Neuronal stem cell (in vitro differentiated cells): ENCODE measurements at places on chromosomes 16 and 17.
A peak's percentile ranks its signal among the peaks of the same experiment; 100 is the strongest.

DNA sequence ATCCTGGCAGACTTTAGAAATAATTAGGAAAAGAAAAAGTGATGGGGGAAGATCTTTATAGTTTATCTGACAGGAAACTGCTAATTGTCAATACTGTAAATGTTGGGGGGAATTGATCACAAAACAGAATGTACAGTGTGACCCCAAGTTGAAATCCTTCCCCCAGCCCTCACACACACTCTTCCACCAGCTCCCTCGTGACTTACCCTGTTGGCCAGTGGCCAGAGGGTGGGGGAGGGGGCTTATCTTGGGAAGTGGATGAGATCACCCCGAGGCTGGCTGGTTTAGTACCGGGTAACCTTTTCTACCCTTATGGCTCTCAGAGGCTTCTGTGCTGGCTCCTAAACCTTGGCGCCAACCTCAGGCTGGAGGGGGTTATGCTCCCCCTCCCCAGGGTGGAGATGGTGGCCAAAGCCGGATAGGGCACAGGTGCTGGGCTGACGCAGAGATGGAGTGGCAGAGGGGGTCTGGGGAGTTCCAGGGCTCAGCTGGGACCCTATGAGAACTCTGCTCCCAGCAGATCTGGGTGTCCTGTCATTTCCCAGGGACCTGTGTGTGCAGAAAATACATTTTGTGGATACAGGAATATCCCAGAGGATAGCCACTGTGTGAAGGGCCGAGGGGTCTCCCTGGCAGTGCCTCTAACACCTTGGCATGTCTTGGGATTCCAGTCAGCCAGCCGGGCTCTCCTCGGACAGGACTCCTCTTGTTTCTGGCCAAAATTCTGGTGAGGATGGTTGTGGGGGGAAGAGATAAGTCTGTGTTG lies 18.6 kb downstream of the CDH16 start:
- H3K27me3 ChIP-seq, result no peaks in the 10 kb centered on the region
- no peak overlapping the region for H3K27ac ChIP-seq
- DNase-seq, result no peak
- no peaks in the 10 kb centered on the region for H3K36me3 ChIP-seq

DNA sequence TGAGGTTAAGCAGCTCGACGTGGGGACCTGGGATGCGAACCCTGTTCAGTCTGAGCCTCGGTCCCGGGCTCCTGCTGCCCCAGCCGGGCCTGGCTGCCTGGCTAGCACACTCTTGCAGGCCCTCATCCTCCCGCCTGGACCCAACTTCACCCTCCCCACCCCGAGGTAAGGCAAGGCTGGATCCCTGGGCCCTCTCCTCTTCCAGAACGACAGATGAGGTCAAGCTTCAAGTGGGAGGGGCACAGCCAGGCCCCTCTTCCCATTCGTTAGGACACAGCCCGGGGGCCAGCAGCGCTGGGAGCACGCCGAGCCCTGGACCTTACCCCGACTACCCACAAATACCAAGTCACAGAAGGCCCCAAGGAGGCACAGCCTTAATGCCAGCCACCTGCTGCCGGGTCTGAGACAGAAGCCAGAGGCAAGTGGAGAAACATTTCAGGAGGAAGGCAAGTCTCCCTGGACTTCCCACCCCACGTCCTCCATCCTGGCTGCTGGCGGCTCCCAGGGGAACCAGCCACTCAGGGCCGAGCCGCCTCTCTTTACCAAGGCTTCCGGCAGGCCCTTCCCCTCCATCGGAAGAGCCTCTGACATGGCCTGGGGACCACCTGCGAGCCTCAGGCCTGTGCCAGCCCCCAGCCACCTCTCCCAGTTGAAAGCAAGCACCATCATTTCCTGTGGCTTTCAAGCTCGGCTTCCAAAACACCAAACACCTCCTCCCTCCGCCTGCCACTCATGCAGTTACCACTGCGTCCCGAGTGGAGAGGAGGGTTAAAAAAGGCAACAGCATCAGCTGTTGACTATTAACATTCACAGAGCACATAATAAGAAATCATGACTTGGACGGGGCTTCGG lies 59.9 kb downstream of the RPH3AL start:
- peaks cover 16% of the 10 kb centered on the region for H3K4me1 ChIP-seq
- H3K4me3 ChIP-seq, result no peak overlapping the region
- H3K27me3 ChIP-seq, result no peaks in the 10 kb centered on the region
- no peaks in the 10 kb centered on the region for H3K36me3 ChIP-seq
- no peak for DNase-seq
- no peak overlapping the region for H3K27ac ChIP-seq

- no peak overlapping the region for H3K27ac ChIP-seq
- H3K36me3 ChIP-seq, result peaks cover 88% of the 10 kb centered on the region
Observed at GRCh38 chr16:30666681-30667080, 8.4 kb downstream of the FBRS start.

- no peak for DNase-seq
- peaks cover 3% of the 10 kb centered on the region for H3K4me1 ChIP-seq
- H3K4me3 ChIP-seq, result no peak overlapping the region
- no peak overlapping the region for H3K27ac ChIP-seq
Observed at GRCh38 chr17:33243732-33244131, 49.4 kb downstream of the ASIC2 start.

GRCh38 chr17:50568659-50569058 lies 8.1 kb downstream of the CACNA1G start:
- peaks cover 47% of the 10 kb centered on the region for H3K4me1 ChIP-seq
- no peak overlapping the region for H3K4me3 ChIP-seq
- DNase-seq, result no peak
- H3K27me3 ChIP-seq, result peaks cover 5% of the 10 kb centered on the region

- no peak overlapping the region for H3K27ac ChIP-seq
- peaks cover 5% of the 10 kb centered on the region for H3K4me1 ChIP-seq
- no peaks in the 10 kb centered on the region for H3K36me3 ChIP-seq
- no peaks in the 10 kb centered on the region for H3K27me3 ChIP-seq
- no peak overlapping the region for H3K4me3 ChIP-seq
- no peak for DNase-seq
Observed at GRCh38 chr17:3976675-3977171, 12.5 kb upstream of the ATP2A3 start.

- no peaks in the 10 kb centered on the region for H3K27me3 ChIP-seq
- H3K27ac ChIP-seq, result no peak overlapping the region
- no peak for DNase-seq
- H3K4me1 ChIP-seq, result peaks cover 2% of the 10 kb centered on the region
- H3K4me3 ChIP-seq, result no peak overlapping the region
Observed at GRCh38 chr16:11403534-11403795, 58.2 kb downstream of the RMI2 start.

GRCh38 chr17:3318336-3318735 lies 20.2 kb upstream of the OR3A1 start:
- no peaks in the 10 kb centered on the region for H3K36me3 ChIP-seq
- H3K27ac ChIP-seq, result peak overlapping the region; percentile 74
- no peaks in the 10 kb centered on the region for H3K4me1 ChIP-seq
- no peak overlapping the region for H3K4me3 ChIP-seq

DNA sequence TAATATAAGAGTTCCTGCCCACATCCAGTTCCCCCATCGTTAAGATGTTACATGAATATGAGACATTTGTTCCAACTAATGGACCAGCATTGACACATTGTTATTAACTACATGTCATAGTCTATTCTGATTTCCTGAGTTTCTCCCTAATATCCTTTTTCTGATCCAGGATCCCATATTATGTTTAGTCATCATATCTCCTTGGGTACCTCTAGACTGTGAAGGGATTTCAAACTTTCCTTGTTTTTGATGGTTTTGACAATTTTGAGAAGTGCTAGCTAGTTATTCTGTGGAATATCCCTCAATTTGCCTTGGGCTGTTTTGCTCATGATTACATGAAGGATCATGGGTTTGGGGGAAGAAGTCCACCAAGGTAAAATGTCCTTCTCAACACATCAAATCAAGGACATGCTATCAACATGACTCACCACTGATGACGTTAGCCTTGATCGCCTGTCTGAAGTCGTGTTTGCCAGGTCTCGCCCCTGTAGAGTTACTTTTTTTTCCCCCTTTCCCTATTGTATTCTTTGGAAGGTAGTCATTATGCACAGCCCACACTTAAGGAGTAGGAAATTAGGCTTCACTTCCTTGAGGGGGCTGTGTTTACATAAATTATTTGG lies 42.5 kb downstream of the CACNG3 start:
- DNase-seq, result no peak
- H3K36me3 ChIP-seq, result no peaks in the 10 kb centered on the region
- no peak overlapping the region for H3K27ac ChIP-seq

DNA sequence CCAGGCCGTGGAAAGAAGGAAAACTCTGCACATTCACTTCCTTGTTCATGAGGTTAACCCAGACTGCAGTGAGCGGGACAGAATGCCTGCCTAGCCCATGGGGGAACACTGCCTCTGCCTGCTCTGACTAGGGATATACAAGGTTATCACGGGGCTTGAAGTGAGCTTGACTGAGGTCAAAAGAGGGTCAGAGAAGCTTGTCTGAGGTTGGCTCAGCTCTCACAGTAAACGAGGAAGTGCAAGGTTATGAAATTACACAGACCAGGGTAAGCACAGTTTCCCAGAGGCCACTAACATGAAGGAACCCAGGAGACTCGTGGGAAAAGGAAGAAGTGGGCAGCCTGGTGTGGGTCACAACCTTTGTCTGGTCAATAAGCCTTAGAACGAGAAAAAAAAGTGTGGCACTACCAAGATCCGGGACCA lies 28.7 kb downstream of the HIC1 start:
- no peak overlapping the region for H3K4me3 ChIP-seq
- DNase-seq, result no peak
- no peaks in the 10 kb centered on the region for H3K27me3 ChIP-seq
- H3K27ac ChIP-seq, result no peak overlapping the region
- H3K4me1 ChIP-seq, result peaks cover 4% of the 10 kb centered on the region

DNA sequence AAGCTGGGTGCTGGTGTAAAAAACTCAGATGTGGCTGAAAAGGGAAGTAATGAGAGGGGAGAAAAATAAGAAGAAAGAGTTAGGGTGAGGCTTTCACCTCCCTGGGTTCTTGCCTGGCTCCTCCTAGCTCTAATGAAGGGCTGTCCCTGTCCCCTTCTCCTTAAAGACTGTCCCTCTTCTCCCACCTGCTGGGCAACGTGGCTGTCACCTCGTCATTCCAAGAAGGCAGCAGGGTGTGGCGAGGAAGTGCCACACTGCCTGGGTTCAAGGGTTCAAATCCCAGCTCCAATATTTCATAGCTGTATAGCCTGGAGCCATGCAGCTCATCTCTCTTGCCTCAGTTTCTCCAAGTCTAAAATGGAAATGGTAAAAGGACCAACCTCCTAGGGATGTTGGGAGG lies 122.5 kb upstream of the CACNG5 start:
- peaks cover 19% of the 10 kb centered on the region for H3K4me1 ChIP-seq
- no peak overlapping the region for H3K4me3 ChIP-seq
- H3K27me3 ChIP-seq, result no peaks in the 10 kb centered on the region
- no peak overlapping the region for H3K27ac ChIP-seq
- DNase-seq, result no peak

- H3K4me1 ChIP-seq, result peaks cover 31% of the 10 kb centered on the region
- no peaks in the 10 kb centered on the region for H3K36me3 ChIP-seq
- no peak for DNase-seq
- H3K27ac ChIP-seq, result no peak overlapping the region
- H3K27me3 ChIP-seq, result no peaks in the 10 kb centered on the region
Observed at GRCh38 chr16:47888734-47889133, 267.1 kb downstream of the ABCC12 start.

DNA sequence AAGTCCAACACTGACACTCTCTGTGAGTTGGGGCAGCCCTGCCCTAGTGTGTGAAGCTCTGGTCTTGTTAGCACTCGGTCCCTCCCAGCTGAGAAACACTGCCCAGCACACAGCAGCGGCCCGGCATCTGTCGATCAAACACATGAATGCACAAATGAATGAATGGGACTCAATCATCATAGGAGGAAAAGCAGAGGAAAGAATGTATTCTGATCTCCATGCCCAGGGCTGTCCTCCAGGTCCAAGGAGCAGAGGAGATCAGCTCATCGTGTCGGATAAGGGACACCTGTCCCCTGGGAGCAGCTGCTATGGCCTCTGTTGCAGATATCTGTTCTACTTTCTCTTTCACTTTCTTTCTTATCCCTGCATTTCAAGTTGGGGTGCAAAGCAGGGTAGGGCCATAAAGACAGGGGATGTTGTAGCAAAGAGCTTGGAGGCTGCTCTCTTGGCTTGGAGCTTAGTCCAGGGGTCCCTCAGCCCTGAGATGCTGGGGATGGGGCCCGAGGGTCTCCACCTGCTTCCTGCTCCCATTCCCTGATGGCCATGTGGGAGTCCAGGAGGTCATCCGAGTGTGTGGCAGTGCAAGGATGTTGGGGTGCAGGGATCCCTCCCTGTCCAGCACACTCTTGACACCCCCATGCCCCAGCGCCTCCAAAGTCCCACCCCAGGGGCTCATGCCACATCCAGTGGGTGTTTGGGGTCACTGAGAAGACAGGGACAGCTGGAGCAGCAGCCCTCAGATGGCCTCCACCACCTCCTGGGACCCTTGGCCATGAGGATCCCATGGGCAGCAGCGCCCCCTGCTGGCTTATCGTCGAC lies 88.2 kb downstream of the IRF8 start:
- no peak overlapping the region for H3K4me3 ChIP-seq
- H3K4me1 ChIP-seq, result peaks cover 1% of the 10 kb centered on the region
- no peak overlapping the region for H3K27ac ChIP-seq
- H3K36me3 ChIP-seq, result no peaks in the 10 kb centered on the region
- peaks cover 30% of the 10 kb centered on the region for H3K27me3 ChIP-seq

DNA sequence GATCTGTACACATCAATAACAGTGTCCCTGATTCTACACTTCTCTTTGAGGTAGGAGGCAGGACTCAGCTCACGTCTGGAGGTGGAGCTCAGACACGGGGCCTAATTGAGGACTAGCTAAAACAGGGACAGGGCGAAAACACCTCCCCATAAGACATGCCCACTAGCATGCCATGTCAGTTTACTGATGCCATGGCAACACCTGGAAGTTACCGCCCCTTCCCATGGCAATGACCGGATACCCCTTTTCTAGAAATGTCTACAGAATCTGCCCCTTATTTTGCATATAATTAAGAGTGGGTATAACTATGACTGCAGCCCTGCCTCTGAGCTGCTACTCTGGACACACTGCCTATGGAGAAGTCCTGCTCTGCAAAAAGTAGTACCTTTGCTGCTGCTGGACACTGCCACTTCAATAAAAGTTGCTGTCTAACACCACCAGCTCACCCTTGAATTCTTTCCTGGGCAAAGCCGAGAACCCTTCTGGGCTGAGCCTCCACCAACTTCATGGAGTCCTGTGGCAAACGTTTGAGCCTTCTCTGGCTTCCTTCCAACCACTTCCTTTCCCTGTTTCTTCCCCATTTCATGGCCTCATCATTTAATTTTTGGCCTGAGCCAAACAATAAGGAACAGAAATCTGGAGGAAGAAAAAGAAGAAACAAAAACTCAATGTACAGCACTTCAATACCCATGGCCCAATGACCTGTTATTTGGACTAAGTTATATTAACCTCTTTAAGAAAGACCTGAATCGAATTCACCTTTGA lies 21.0 kb downstream of the PHB1 start:
- no peak for DNase-seq
- H3K36me3 ChIP-seq, result no peaks in the 10 kb centered on the region
- H3K27ac ChIP-seq, result no peak overlapping the region
- peaks cover 3% of the 10 kb centered on the region for H3K4me1 ChIP-seq
- H3K4me3 ChIP-seq, result no peak overlapping the region
